Stimulated activated CD4-positive, alpha-beta T cell treated with anti-CD3 and anti-CD28 coated beads, Interleukin-1b, Interleukin-23, amount 100 ng/mL, for 1 hour (primary cell): ENCODE measurements at places on chromosomes 5 and 9.

DNA sequence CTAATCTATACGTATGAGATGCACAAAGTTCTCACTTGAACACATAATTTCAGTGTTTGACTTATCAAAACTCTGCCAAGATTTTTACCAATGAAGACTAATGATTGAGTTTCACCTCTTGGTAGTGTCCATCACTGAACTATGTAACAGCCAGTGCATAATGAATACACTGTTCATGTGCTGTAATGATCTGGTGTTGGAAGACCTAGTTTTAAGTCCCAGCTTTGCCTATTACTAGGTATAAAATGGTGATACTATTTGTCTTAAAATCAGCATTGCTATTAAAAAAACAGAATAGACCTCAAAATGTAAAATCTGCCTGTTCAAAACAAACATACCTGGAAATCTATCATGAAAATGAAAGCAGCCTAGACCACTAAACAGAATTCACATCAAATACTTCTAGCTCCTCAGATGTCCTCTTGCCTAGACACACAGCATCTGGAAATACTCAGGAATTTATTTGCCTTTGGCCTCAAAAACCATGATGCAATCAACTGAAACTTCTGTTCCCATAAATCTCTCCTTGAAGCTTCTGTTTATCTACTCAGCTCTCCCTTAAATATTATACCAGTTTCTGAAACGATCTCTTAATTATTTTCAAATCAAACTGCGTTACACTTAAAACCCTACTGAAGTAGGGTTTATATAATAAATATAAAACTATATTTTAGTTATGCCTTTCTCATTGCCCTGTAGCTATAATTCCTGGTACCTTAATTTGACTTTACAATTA is 38.1 kb downstream of the MRPS27 start:
- DNase-seq = no peak

- DNase-seq = no peak
These were observed 90.5 kb downstream of the NRG2 start for GRCh38 chr5:139952574-139952973.

DNA sequence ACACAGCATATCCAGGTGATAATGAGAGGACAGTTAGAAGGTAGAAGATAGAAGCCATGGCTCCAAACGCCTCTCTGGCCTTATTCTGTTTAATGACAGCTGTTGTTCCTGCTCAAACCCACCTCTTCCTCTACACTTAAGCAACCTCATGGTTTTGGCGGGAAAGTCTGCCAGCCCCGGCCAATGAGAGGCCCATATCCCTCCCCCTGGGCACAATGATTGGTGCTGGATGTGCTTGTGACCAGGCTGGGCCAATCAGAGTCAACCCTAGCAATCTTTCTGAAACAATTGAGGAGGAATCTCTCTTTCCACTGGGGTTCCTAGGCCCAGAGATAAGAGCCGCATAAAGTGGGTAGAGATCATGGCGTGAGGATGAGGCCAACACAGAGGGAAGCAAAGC is 4.8 kb upstream of the GFI1B start:
- DNase-seq = no peak

- no peak for DNase-seq
These were observed 60.6 kb downstream of the IPO11 start for GRCh38 chr5:62473209-62473608.

DNA sequence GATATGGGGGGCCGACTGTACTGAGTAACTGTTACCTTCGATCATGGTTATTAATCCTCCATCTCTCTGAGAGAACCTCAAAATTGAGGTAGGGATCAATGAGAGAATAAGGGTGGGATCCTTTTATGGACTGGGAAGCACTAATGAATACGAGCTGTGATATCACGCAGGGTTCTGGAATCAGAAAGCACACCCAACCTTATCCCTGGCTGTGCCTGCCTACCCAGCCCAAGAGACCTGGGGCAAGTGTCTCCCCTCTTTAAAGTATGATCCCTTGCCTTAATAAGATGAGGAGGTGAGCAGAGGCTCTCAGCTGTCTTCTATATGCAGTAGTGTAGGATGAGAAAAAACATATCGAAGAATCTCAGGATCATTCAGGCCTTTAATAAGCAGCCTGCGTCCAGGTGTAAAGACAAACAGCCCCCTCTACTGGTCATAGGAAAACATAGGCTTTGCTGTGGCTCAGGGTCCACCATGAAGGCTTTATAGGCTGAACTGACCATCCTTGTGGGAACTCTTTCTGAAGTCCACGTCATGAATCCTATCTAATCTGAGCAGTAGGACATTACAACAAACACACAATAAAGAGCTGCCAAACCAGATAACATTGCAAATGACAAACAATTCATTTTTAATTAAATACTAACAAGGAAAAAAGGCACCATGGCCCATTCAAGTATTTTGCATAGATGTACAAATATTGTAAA is 16.8 kb downstream of the NIPAL4 start:
- no peak for DNase-seq

DNA sequence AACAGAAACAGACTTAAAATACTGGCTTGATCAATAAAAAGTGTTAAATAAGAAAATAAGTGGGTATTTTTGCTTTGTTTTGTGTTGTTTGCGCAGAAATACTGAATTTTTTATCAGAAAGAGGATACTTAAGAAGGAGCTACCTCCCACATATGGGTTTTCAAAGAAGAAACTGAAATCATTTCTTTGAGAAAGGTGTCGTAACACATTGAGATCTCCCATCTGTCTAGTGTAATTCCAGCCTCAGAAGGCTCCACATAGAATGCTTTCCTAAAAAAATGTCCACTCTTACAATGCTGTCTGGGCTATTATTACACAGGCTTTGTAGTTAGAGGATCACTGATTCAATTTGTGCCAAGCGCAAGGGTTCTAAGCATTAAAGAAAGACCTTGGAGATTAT is 226.2 kb downstream of the EPB41L4A start:
- DNase-seq = no peak

- no peak for DNase-seq
These were observed 607.6 kb downstream of the EBF1 start for GRCh38 chr5:158492136-158492535.

DNA sequence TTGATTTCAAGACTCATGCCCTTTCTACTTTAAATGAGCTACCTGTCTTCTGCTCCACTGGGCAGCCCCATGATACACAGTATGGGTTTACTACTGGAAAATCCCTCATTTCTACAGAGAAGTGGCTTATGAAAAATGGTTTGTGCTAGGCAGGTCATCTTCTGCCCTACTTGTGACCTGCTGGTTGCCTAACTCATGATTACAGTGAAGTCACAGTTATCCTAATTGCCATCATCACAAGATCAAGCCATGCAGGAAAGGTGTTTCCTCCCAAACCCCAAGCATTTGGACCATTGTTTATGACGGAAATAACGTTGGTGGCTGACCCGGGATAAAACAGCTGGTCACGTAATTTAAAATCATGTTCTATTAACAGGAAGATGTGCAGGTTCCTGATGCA is 330.6 kb downstream of the ACTL7B start:
- no peak for DNase-seq

GRCh38 chr5:76717222-76718083 is 1.5 kb downstream of the F2R start:
- no peak for DNase-seq

DNA sequence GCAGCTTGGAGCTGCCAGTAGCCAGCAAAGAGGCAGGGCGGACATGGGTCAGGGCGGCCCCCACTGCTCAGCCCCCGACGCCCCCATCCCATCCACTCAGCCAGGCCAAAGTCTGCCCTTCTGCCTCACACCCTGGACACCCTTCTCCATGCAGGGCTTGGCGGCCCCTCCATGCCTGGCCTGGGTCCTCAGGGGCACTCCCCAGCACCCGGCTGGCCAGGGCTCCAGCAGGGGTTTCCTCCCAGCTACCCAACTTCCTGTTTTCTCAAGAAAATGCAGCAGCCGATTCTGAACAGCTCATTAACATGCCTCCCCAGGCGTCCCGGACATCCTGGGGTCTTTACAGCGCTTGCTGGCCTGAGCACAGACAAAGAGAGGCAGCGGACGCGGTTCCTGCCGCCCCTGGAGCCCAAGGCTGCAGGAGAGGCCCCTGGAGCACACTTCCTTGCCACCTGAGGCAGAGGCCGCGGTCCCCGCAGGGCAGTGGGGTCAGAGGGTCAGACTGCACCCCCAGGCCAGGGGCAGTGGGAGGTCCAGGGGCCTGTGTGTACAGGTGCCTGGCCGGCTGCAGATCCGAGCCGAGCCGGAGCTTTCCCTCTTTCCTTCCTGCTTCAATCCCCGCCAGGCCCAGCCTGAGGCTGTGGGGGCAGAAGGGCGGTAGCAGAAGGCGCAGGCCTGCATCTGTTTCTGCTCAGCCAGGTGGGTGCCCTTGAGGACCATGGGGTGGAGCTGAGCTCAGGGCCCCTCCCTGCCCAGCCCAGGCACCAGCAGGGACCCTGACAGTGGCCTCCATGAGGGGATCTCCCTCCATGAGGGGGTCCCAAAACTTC is 18.7 kb upstream of the NRARP start:
- DNase-seq = no peak
